ENCODE measurements at places on chromosomes 11 and 22. TPM values are rescaled to one million over a fixed set of nuclear protein-coding genes. Genes with fewer than 3 reads are reported as not detected.

Gene RBM14
- polyA plus RNA-seq = 25.4 TPM

Gene OR2AG1
- polyA plus RNA-seq = not detected

Gene DDTL
- polyA plus RNA-seq = 0.36 TPM

Gene ARCN1
- 387 TPM for polyA plus RNA-seq

Gene TREH
- not detected for polyA plus RNA-seq

Gene F2
- polyA plus RNA-seq = not detected

Gene SYT9
- not detected for polyA plus RNA-seq

Gene FXYD6
- polyA plus RNA-seq = 11.5 TPM
